ENCODE measurements at places on chromosomes 7 and 10.

- DNase-seq = no peak
Measured at GRCh38 chr10:106816318-106817085, 348.0 kb downstream of the SORCS1 start.

DNA sequence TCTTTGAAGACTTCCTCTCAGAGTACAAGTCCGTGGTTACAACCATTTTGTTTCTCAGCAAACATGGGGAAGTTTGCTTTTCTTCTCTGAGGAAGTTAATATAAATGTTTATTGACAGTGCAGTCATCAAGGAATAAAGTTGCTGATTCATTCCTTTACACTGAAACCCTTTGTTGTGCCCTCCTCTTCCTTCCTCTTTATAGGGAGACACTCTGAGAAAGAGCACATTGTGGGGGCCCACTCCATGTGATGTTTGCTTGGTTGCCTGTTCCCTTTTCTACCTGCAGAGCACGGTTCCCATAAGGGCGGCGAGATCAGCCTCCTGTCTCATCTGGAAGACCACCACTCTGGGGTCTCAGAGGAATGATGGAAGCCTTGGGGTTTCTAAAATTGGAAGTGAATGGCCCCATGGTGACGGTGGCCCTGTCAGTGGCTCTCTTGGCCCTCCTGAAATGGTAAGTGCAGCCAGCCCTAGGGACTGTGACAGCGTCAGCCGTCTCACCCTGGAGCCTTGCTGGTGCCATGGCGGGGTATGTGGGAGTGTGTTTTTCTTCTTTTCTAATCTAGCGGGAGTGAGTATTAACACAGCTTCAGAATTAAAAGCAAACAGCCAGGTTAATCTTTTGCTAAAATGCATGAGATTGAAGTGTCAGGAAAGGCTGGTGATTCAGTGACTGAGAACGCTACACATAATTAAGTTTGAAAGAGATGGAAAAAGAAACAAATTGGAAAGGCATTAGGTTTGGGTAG, at the start of gene TBXAS1:
Gene TBXAS1, plus strand, starts transcription at position 240 of the 750 bp plus-strand sequence. Its CDS starts 127 bp downstream, at position 367.
- DNase-seq = no peak

GRCh38 chr10:98687685-98688084, 240.9 kb upstream of the HPS1 start:
- no peak for DNase-seq

DNA sequence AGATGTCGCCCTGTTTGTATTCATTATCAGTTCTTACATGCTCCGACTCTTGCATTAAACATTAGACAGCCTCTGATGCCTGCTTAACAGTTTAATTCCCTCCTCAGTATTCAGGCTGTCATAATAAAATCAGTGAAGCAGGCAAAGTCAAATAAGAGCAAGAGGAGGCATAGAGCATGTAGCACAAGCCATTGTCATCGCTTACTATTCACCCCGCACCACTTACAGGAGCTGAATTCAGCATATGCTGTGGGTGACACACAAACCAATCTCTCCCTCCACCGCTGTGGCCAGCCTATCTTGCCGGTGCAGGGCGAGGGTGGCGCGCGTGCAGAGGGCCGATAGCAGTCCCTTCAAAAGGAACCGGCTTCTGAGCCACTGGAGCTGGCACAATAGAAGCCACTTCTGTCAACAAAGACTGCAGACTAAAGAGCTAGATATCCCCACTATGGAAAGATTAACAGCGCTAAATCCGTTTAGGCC, 433.2 kb upstream of the MGMT start:
- DNase-seq = no peak

DNA sequence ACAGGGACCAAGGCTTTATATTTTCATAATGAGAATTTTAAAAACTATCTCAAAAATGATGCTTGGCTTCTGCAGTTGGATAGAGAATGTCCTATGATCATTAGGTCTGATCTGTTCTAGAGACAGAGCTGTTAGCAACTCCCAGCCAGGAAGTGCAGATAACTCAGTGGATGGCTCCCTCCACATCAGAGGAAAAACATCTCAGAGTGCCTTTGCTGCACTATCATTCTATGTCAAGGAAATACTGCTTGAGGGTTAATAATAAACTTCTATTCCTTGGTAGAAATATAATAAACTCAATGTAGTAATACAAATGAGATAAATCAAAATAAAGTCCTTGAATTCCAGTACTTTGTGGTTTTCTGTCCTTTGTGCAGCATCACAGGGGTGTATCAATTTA, 78.0 kb upstream of the BET1 start:
- no peak for DNase-seq

GRCh38 chr7:125424721-125425120, 495.1 kb upstream of the POT1 start:
- DNase-seq = no peak

DNA sequence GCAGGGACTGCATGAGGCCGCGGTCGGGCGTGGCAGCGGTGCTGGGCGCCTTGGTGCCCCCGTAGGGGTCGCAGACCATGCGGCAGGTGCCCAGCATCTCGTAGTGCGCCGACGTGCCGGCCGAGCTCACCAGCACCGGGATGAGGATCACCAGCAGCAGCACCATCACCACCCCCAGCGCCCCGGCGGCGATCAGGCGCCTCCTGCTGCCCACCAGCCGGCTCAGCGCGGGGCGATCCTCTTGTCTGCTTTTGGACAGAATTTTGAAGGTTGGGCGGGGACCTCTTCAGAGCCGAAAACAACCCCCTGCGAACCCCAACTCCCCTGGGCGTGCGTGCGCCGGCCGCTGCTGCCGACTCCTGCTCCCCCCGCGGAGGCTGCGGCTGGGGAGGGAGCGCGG, 779 bp downstream of the C1QL3 start:
- no peak for DNase-seq

DNA sequence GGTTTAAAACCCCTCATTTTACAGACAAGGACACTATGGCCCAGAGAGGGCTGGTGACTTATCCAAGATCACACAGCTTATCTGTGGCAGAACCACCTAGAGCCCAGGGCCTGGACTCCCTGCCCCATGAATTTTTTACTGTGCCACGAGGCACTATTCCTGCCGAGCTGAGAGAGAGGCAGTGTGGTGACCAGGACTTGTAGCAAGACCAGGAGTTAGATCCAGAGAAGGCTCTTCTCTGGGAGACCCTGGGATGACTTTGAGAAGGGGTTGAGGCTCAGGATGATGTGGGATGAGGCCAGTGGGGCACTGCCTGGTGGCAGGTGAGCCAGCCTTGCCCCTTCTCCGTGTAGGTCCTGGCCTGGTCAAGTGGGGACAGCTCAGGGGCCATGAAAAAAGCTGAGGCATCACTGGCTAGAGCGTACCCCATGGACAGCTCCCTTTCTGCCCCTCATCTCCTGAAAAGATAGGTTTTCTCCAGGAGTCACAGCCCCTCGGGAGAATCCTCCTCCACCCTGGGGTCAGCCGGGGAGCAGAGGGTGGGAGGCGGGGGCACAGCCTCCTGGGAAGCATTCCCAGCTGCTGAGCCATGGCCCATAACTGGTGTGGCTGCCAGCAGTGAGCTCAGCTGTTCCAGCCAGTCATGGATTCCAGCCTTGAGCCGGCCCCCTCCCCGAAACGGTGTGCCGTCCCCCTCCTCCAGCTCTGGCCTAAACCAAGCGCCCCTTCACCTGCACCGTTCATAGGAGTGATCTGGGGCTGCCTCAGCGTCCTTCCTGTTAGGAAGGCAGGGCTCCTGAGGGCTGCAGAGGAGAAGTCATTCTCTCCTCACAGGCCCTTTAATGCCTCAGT, 5.8 kb downstream of the FLNC start:
- no peak for DNase-seq

DNA sequence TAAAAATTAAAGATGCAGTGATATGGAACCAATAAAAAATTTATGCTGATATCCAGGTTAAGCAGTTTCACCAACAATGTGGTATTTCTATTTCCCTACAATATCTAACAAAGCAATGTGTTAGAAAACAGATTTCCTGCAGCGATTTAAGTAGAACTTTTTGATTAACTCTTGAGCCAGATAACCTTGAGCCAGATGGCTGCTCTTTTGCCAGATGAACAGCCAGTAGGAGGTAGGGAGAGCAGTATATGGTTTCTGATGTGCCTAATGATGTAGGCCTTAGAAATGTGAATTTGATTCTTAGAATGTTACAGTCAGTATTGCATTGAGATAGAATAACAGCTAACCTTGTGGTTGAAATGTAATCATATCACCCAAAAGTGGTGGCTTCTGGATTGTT, 31.1 kb downstream of the STAMBPL1 start:
- no peak for DNase-seq

DNA sequence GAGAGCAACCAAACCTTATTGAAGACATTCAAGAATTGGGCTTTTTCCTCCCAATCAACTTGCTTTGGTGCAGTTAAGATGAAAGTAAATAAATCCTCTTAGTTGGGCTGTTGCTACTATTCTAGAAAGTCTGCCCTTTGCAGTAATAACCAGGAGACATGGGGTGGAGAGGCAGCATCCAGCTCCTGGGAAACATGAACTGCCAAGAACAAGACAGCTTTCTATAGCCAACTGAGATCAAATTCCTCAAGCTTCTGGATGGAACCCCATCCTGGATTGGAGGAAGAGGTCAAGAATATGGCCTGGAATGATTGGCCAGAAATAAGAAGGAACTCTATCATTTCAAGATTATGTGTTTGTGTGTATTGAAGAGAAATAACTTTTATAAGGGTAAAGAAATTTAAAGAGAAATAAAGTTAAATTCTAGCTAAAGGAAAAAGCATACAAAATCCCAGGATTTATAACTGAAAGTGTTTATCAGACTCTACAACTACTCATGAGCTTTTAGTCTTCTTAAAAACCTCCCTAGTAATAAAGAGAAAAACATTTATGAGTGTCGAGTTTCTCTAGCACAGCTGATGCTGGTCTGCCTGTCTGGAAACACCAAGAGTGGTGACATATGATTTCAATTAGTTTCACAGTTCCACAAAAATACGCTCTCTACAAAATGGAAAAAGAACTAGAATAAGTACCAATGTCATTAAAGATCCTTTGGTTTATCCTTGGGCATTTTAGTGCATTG, 70.1 kb upstream of the COL1A2 start:
- DNase-seq = no peak

DNA sequence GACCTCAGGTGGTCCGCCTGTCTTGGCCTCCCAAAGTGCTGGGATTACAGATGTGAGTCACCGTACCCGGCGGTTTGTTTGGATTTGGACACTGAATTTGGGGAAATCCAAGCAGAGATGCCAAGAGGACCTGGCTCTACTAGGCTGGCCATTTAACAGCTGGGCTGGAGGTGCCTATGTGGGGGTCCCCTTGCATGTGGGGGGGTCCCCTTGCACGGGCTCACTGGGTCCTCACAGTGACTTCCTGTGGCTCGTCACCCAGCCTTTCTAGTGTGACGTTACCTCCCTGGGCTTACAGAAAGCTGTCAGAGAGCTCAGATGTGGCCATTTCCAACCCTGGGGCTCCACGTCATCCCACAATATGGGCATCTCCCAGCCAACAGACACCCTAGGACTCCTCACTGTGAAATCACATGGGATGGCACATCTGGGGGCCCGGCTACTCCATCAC, 49.3 kb upstream of the GNA12 start:
- no peak for DNase-seq

DNA sequence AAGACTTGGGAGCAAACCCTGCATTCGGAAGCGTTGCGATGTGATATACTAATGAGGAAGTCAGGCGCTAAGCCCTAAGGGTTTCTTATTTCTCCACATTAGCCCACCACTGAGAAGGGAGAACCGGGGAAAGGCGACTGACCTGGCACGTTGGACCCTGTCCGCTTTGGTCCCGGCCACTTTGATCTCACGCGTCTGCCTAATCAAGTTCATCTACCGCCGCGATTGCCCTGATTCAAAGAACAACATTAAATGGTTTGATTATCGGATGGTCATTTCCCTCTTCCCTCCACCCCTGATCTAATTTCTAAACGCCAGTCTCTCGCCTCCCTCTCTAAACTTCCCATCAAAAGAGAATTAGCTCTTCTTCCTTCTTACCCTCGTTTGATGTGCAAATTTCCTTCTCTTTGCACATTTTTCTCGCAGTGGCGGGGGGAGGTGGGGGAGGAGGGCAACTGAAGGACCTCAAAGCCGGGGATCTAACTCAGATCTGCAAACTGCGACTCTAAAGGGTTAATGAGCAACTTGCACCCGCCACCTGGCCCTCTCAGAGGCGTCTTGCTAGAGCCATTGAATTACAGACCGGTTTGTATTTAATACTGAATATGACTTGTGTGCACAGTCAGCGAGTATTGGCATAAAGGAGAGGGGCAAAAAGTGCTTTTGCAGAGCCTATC, 687 bp upstream of the DKK1 start:
- DNase-seq = no peak

DNA sequence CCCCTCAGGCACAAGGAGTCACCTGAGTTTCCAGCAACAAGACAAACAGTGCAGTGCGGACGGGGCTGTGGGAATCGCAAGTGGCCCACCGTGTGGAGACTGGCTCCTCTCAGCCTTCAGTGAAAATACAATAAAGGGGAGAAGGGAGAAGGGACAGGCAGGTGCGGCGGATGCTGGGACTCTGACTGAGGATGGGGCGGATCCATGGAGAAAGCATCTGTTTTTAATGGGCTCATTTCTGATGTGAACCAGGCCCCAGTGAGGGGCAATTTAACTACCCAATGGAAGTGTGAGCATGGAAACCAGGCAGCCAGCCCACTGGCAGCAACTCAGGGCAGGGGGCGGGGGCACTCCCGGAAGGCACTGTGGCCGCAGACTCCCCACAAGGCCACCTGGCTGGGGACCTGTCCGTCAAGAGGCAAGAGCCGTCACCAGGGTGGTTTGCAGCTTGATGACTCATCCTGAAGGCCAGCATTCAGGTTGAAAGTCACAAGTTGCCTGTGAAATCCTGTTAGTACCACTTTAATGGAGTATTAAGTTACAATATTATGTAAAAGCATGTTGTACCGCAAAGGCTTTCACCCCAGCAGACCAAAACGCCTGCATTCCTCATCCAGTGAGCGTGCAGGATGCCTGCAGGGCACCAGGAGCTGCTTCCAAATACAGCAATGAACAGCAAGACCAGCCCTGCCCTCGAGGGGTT, 476.4 kb downstream of the PTPRN2 start:
- DNase-seq = peak; percentile 48

DNA sequence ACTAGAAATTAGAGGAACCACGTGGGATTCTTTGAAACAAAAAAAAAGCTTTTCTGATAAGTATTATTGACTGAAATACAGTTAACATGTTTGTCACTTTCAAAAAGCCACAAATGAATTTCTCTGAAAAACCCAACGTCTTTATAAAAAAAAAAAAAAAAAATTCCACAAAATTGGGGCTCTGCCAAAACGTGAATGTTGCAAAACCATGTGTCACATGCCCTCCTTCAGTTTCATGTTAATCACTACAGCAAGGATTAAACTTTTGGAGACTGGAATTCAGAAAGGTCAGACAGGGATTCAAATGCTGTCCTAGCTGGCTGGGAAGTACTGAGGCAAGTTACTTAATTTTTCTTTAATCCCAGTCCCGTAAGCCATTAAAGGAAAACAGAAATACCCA, 278.0 kb upstream of the KLF14 start:
- DNase-seq = no peak

GRCh38 chr7:87445897-87446296, 29.6 kb downstream of the ABCB4 start:
- no peak for DNase-seq

DNA sequence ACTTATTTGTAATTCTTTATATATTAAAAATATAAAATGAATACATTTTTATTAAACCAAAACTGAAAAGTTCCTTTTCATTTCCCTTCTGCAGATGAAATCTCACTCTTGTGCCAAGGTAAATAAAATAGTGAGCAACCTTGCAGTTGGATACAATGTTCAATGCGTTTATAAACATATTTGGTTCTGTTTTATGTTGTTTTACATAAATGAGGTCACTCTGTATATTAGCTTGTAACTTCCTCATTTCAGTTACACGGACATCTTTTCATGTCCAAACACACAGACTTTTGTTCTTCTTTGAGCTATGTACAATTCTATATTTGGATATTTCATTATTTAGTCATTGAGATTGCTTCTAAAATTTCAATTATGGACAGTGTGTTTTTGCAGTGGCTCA, 107.7 kb downstream of the BBS9 start:
- DNase-seq = no peak

GRCh38 chr7:22563032-22563501, 63.1 kb upstream of the STEAP1B start:
- DNase-seq = peak; percentile 47
